ENCODE measurements at places on chromosomes 2 and 18.
A peak's percentile ranks its signal among the peaks of the same experiment; 100 is the strongest.

DNA sequence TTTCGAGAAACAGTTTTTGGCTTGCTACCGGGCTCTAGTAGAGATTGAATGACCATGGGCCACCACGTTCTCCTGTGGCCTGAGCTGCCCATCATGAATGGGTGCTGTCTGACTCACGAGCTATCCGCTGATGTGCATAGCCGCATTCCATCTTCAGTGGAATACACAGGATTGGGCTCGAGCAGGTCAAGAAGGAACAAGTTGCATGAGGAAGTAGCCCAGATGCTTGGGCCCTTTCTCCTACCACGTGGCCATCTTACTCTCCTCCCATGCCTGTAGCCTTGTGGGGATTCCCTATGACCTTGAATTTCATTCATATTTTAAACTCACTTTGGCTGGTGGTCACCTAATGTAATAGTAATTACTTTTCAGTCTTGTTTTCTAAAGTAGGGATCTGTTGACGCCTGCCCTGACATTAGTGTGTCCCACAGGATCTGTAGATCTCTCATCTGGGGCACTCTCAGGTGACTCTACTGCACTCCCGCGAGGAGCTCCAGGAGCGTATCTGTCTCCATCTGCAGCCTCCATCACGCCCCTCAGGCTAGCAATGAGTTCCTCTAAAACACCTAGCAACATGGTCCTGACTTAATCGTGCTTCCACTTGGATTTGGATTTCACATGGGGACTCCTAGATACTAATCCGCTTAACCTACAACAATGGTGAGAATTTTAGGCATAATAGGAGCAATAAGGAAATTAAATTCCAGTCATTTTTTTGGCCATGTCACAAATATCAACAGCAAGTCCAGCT, 67.8 kb downstream of the PSMG2 start:
- H3K4me1 ChIP-seq: no peaks in the 10 kb centered on the region
- H3K27ac ChIP-seq: no peak overlapping the region
- H3K36me3 ChIP-seq: no peaks in the 10 kb centered on the region
- no peak for DNase-seq
- no peak overlapping the region for H3K4me3 ChIP-seq
- H3K27me3 ChIP-seq: no peaks in the 10 kb centered on the region

- peaks cover 3% of the 10 kb centered on the region for H3K4me1 ChIP-seq
- H3K27ac ChIP-seq: no peak overlapping the region
- H3K4me3 ChIP-seq: no peak overlapping the region
- no peak for DNase-seq
- no peaks in the 10 kb centered on the region for H3K36me3 ChIP-seq
- H3K27me3 ChIP-seq: no peaks in the 10 kb centered on the region
These were observed 29.7 kb upstream of the FHL2 start for GRCh38 chr2:105428387-105429018.

DNA sequence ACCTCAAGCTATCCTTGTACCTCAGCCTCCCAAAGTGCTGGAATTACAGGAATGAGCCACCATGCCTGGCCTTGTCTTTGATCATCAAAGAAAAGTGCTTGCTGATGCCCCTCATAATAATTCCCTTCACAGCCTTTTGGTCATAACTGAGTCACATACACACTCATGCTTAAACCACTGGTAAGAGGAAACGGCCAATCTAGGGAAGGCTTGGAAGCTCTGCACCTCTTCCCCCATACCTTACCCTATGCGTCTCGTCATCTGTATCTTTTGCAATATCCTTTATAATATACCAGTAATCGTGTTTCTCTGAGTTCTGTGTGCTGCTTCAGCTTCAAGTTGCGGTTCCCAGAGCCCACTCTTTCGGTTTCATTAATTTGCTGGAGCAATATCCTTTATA, 4.8 kb upstream of the RNF138 start:
- no peaks in the 10 kb centered on the region for H3K27me3 ChIP-seq
- H3K36me3 ChIP-seq: no peaks in the 10 kb centered on the region
- DNase-seq: no peak
- no peaks in the 10 kb centered on the region for H3K4me1 ChIP-seq
- no peak overlapping the region for H3K4me3 ChIP-seq

GRCh38 chr2:122516775-122517174, 761.3 kb downstream of the TSN start:
- H3K4me3 ChIP-seq: 0 out of 3 replicates have a peak overlapping the region, but pooled peaks have one; percentile 0
- H3K27ac ChIP-seq: peak overlapping the region; percentile 81
- H3K27me3 ChIP-seq: no peaks in the 10 kb centered on the region
- peaks cover 26% of the 10 kb centered on the region for H3K36me3 ChIP-seq
